ENCODE measurements at places on chromosomes 4 and X.

- no peak for DNase-seq
Measured at GRCh38 chr4:125891597-125892258, 577.0 kb downstream of the FAT4 start.

DNA sequence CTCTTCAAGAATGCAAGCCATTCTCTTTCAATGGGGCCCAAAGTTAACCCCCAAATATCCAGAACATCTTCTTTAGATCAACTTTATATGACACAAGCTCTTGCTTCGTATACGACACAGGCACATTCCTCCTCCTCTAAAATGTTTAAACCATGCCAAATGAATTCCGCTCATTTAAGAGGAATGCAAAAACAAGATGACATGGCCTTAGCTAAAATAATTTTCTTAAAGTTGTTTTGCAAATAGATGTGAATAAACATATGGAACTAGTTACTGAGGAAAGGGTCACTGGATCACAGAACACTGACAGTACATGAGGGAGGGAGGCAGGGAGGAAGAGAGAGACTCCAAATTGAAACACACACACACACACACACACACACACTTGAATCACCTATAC is 97.4 kb downstream of the RASL11B start:
- DNase-seq: no peak

DNA sequence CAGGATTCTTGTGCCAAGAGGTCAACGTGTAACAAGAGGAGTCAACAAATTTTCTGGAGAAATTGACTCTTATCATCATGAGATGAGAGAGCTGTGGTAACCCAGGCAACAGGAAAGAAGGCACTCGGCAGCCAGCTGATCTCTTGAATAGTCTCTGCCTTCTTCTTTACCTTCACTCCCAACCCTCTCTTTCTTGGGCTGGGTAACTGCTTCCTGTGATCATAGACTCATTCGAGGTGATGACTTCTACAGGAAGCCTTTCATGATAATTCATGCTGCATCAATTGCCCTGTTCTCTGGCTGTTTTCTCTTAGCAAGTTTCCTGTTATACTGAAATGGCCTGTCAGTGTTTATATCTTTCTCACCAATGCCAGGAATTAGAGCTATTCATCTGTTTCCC is 70.8 kb upstream of the FSTL5 start:
- peak; percentile 31 for DNase-seq

GRCh38 chr4:6658597-6659075 is 18.2 kb downstream of the MRFAP1 start:
- DNase-seq: peak; percentile 81

DNA sequence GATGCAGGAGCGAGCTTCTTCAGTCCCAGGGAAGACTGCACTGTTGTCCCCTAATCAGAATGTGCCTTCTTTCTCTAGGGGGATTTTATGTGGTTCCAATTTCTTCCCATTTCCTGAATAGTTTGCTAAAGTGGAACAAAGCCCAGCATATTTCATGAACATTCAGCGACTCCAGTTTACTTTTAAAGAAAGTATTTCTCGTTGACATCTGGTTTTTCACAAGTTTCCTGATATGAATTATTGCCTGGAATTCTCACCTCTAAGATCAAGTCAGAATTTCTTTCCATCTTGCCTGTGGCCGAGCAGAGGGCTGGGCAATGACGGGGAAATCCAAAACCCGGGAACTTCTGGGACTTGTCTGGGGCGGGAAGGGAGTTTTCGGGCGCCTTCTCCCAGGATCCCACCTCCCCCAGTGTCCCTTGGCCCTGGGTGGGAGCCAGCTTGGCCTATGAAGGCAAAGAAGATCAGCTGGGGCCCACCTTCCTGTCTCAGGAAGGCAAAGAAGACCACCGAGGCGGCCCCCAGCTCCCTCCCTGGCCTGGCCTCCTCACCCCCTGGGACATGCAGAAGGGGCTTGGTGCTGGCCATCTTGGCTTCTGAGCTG is 15.4 kb downstream of the SORCS2 start:
- no peak for DNase-seq

DNA sequence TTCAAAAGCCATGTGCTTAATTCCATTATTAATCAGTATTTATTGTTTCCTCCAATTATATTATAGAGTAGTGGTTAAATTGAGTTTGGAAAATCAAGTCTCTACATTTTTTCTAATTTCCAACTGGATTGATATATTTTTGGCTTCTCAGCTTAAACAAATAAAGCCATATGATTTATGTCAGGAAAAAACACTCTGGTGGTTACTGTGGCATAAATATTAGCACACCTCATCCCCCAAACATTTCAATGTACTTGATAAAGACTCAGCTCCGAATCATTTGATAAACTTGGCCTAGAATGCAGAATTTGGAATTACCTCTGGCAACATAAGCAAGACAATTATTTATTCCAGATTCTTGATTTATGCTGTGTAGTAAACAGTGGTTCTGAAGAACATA is 2313.8 kb downstream of the ARAP2 start:
- no peak for DNase-seq

DNA sequence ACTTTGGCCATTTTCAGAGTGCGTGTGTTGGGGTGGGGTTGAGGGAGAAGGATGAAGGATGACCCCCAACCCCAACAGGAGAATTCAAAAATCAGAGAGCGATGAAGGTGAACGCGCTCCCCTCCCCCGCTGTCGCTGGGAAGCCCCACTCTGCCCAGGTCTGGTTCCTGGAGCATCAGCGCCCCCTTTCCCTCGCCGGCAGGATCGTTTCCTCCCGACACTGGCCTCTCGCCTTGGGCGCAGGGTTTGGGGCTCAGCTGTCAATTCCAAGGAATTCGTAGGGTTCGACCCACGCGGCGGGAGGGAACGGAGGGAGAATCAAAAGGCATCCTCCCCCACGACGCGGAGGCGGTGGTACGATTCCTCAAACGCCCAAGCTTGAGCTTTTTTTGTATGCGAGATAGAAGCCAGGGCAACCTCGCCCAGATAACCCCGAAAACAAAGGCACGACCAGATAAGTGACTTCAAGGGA is 1.0 kb upstream of the PDGFRA start:
- peak; percentile 53 for DNase-seq

- DNase-seq: no peak
Measured at GRCh38 chrX:68588602-68589371, 58.7 kb upstream of the STARD8 start.

DNA sequence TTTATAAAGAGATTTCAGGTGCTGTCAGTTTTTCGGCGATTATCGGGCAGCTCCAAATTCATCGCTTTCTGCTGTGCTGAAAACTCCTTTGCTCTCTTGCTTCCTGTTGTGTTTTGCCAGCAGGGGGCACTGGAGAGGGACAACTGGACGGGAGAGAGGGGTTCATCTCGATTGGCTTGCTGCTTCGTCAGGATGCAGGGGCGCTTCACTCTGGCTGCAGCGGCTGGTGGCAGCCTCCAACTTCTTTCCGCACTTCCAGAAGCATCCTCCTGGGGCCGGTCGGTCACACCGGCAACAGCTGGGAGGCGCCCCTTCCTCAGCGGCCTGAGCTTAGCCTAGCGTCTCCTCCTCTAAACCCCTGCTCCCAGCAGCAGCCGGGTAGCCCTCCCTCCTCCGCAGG is 29.5 kb downstream of the MSL3 start:
- DNase-seq: peak; percentile 80

DNA sequence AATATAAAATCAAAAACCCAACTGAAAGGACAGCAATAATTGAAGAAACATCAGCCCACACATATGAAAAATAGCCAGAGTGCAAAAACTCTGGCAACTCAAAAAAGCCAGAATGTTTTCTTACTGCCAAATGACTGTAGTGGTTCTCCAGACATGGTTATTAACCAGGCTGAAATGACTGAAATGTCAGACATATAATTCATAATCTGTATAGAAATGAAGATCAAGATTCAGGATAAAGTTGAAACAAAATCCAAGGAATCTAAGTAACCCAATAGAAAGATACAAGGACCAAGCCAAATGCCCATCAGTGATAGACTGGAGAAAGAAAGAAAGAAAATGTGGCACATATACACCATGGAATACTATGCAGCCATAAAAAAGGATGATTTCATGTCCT is 553.3 kb upstream of the KLHL4 start:
- DNase-seq: no peak

DNA sequence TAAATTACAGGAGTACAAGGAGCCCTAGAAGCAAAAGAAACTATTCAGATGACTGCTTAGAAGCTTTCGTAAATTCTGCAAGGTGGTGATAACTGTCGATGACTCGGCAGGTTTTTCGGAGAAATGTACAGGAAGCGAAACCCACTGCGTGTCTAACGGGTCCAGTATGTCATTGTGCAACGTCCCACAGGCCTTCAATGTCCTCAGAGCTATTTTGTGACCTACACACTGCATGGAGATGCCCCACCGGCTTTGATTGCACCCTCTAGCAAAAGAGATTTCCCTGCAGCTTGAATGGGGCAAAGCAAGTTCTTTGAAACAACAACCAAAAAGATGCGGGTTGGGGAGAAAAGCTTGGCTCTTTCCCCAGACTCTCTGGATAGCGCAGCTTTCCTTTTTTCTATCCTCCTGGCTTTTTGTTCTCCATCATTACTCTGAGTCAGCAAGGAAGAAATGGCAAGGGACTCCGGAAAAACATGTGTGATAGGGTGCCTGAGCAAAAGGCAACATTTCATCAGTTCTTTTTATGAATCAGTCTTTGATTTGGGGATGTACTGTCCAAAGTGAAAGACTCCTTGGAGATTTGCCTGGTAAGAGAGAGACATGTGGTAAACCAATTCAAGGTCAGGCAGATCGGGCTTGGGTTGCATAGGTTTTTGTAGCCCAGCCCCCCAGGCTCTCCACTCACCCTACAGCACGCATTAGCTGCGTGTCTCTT is 112.0 kb upstream of the TBL1X start:
- DNase-seq: peak; percentile 20

DNA sequence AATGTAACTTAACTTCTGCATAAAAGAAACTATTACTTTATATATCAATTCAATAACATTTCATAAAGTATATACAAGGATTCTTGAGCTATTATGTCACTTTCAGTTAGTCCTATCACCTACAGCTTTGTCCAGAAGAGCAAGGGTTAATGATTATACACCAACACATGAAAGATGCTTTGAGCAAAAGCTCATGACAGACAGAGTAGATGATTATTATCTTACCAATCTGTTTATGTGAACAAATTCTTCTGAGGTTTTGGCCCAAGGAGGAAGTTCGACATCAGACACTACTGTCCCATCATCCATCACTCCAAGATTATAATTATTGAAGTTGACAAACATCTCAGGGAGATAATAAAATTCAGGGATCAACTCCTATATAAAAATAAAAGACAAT is 166.7 kb upstream of the MAB21L2 start:
- DNase-seq: no peak

GRCh38 chr4:33959519-33959918 is 2284.8 kb downstream of the ARAP2 start:
- DNase-seq: no peak

GRCh38 chr4:52091801-52092200 is 40.7 kb downstream of the SPATA18 start:
- DNase-seq: no peak

- DNase-seq: no peak
Measured at GRCh38 chrX:1679238-1679637, 64.4 kb downstream of the ASMT start.

DNA sequence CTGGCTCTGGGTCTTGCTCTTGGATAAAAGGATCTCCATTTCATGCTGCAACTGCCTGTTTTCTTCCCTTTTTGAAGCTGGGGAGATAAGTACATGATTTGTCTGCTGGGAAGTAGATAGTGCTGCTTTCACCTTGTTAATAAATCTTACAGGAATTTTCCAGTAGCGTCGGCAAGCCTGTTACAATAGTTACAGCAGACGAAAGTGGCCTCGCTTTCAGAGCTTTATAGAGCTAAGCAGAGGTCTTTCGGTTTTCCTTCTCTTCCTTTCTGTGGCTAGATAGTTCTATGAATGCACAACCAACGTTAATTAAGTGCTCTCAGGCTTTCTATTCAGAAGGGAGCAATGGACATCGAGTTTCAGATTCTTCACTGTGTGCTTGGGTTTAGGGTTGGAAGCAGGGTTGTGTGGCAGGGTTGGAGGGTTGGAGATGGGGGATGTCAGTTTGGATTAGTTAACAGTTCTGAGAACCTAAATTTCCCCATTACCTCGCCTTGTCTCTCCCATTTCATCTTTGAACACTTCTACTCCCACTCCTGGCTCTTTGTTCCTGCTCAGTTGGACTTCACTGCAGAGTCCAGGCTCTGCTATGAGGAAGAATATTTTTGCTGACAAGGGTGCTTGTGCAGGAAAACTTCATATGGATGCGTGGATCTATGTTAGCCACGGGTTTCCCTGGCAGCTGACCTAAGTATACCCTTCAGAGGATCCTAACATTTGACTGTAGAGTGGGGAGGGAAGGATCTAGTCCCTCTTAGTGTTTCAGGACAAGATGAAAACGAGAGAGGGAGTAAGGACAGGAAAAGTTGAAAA is 237.9 kb downstream of the ARHGAP10 start:
- no peak for DNase-seq

GRCh38 chrX:133265331-133265730 is 47.2 kb upstream of the TFDP3 start:
- no peak for DNase-seq

GRCh38 chr4:141339966-141340365 is 119.3 kb downstream of the ZNF330 start:
- no peak for DNase-seq

DNA sequence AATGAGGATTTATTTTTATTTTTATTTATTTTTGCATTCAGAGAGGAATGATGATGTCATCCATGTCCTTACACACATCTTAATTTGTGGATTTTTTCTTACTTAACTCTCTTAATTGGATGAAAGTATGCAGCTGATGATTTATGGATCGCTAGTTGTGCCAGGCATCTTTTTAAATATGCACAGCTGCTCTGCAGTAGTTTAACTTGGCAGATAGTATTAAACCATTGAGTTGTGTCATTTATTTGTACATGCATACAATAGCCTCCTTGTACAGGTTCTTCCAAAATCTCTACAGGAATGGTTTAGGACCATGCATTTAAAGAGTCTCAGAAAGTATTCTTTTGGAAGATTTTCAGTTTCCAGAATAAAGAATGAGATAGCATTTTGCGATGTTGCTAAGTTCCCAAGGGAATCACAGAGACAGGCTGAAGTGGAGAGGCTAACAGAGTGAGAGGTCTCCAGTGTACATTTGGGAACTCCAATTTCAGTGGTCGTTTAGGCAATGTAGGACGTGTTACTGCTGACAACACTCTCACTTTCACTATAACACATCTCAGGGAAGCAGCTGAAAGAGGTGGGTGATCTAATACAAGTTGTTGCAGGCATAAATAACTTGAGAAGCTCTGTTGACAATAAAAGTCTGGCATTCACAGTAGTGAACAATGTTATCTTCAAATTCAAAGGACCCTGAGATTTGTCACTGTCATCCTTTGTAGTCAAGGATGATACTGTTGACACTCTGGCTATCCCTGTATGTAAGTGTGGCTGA is 49.9 kb upstream of the SCRG1 start:
- no peak for DNase-seq

DNA sequence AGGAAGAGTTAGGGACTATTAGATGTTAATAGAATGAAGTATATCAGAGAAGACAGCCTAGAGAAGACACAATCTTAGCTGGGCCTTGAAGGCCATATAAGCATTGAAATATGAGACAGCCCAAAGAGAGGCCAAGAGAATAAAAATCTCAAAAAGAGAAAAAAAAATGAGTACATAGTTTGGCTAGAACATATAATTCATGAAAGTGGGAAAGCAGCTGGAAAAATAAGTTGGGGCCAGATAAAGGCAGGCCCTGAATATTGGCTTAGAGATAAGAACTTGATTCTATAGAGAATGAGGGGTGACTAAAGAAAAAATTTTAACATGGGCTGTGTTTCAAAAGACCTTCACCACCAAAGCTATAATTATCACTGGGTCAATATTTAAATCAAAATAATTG is 7.4 kb upstream of the UTP3 start:
- DNase-seq: no peak

- DNase-seq: no peak
Measured at GRCh38 chr4:142383800-142384470, 462.2 kb downstream of the INPP4B start.

All from natural killer cell (primary cell).